ENCODE measurements at places on chromosomes 4 and X.

- peaks cover 7% of the 10 kb centered on the region for H3K27me3 ChIP-seq
- no peak overlapping the region for H3K4me3 ChIP-seq
- DNase-seq, result no peak
- no peak overlapping the region for H3K27ac ChIP-seq
- H3K36me3 ChIP-seq, result no peaks in the 10 kb centered on the region
- no peaks in the 10 kb centered on the region for H3K4me1 ChIP-seq
Observed at GRCh38 chr4:37365888-37366287, 121.3 kb downstream of the NWD2 start.

DNA sequence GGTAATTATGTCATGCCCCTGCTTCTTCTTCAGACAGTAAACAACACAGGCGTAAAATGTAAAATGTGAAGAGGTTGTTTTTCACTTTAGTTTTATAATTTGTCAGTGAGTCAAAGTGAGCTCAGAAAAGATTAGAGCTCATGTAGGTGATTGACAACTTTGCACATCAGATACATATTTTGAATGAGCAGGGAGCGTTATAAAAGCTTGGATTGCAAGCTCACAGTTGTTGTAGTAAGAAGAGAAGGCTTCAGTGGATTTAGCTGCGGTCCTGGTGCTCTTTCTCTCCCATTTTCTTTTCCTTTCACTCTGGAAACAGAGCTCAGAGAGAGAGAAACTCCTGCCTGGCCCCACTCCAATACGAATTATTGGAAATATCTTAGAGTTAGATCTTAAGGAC, 26.4 kb downstream of the MTMR1 start:
- H3K27ac ChIP-seq, result no peak overlapping the region
- H3K27me3 ChIP-seq, result no peaks in the 10 kb centered on the region
- peaks cover 3% of the 10 kb centered on the region for H3K36me3 ChIP-seq
- H3K4me1 ChIP-seq, result no peaks in the 10 kb centered on the region

GRCh38 chr4:86376850-86377249, 17.0 kb upstream of the MAPK10 start:
- H3K27ac ChIP-seq, result no peak overlapping the region
- H3K4me3 ChIP-seq, result no peak overlapping the region

DNA sequence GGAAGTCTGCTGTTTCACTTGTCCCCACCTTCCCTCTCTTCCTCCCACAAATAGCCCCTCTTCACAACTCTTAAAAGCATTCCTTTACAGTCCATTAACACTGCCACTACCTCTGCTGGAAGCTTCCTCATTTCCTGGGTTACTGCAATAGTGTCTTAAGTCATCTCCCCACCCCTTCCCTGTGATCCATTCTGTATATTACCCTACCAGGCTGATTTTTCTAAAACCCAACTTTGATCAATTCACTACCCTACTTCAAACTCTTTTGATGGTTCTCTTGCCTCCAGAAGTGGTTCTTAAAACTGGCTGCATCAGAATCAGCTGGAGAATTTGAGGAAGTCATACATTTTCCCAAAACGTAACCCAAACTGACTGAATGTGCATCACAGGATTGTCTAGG, 8.8 kb upstream of the XIAP start:
- DNase-seq, result no peak
- no peaks in the 10 kb centered on the region for H3K4me1 ChIP-seq
- H3K27me3 ChIP-seq, result no peaks in the 10 kb centered on the region
- no peaks in the 10 kb centered on the region for H3K36me3 ChIP-seq
- H3K4me3 ChIP-seq, result no peak overlapping the region

DNA sequence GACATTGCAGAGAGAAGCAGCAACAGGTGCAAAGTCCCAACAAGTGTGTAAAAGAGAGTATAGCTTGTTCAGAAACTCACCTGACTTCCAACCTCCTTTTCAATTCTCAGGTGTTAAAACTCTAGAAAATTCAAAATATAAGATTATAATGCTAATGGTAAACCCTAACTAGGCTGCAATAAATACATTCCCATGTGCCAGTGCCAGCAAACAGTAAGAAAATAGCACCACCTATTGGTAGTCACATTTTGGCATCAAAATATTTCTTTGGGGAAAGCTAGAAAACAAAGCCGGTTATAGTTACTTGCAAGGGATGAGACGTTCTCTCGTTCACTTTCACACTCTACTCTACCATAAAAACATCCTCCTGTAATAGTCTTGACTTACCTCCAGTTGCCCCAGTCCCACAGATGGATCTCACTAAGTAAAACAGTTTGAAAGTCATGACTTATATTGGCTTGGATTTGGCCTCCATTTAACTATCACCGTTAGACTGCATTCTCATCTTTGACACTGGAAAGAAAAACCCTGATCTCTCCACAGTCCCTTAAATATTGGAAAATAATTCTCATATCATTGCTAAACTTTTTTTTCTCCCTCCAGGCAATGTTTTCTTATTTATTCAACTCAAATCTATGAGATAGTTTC, 9.6 kb downstream of the BMP3 start:
- DNase-seq, result no peak
- H3K27ac ChIP-seq, result no peak overlapping the region
- H3K4me1 ChIP-seq, result no peaks in the 10 kb centered on the region
- no peaks in the 10 kb centered on the region for H3K36me3 ChIP-seq
- H3K27me3 ChIP-seq, result peaks cover 49% of the 10 kb centered on the region

All from type B pancreatic cell (in vitro differentiated cells).